Posterior cingulate gyrus (tissue), 11 donors: ENCODE measurements at places on chromosomes 13 and 19.

GRCh38 chr19:46303691-46304397 lies 7.0 kb downstream of the HIF3A start:
- no peak for DNase-seq

DNA sequence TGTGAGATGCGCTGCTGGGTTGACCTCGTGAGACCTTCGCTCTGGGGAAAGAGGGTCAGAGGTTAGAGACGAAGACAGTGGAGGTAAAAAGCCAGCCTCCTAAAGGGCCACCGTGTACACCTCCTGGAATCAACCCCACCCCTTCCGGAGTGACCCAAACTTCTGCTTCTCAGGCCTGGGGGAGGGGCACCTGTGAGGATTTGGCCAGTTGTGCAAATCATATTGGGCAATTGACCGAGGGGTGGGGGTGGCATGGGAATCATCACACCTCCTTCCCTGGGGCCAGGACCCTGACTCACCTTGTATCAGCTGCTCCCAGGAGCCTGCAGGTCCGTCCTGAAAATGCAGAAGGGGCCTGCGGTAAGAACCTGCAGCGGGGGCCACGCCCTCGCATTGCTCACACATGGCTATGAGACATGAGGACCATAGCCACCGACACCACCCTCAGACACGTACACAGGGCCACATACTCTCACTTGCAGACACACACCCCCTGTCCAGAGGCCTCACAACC lies 2.8 kb downstream of the TNFSF14 start:
- DNase-seq: no peak

DNA sequence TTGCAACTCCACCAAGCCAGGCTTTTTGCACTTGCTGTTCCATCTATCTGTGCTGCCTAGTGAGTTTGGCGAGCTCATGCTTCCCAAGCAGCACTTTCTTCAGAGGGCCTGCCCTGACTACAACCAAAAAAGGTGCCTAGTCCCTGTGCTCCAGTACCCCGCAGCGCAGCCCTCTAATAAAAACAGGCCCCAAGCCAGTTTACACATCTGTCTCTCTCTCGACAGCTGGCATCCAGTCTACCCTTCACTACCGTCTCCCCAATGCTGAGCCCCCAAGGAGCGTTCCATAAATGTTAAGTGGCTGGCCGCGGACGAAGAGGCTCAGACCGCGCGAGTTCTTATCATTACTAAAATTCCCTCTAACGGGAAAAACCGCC lies 512 bp downstream of the MED4 start:
- no peak for DNase-seq

- DNase-seq: no peak
Observed at GRCh38 chr13:80038371-80038770, 302.6 kb downstream of the SPRY2 start.

- DNase-seq: no peak
Observed at GRCh38 chr13:75798353-75799255, 162.5 kb downstream of the LMO7 start.

DNA sequence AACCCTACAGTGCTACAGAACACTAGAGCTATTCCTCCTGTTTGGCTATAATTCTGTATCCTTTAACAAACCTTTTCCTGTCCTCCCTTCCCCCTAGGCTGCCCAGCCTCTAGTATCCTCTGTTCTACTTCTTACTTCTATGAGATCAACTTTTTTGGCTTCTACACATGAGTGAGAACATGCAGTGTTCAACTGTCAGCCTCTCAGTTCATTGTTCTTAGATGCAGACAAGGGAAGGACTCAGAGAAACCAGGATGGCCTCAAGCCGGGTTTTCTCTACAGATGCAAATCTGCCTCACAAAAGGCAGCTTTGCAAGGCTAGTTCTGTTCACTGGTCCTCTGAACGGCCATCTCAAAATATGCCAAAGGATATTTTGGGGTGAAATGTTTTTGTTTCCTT lies 18.4 kb downstream of the AMER2 start:
- no peak for DNase-seq

DNA sequence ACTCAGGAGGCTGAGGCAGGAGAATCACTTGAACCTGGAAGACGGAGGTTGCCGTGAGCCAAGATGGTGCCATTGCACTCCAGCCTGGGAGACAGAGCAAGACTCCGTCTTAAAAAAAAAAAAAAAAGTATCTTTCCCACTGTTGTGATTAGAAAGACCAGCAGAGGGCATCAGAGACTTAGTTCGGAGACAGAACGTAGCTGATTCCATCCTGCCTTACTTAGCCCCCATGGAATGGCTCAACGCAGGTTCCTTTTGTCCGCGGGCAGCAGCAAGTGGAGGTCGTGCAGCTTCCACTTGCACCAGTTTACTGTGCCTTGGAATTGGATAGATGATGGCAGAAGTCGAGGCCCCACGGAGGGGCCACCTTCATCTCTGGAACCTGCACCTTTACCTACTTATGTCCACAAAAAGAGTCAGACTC lies 8.1 kb downstream of the TIMM29 start:
- no peak for DNase-seq

- DNase-seq: no peak
Observed at GRCh38 chr13:48642061-48642460, 11.7 kb upstream of the CYSLTR2 start.

- DNase-seq: no peak
Observed at GRCh38 chr13:73598020-73598712, 536.0 kb downstream of the KLF12 start.

DNA sequence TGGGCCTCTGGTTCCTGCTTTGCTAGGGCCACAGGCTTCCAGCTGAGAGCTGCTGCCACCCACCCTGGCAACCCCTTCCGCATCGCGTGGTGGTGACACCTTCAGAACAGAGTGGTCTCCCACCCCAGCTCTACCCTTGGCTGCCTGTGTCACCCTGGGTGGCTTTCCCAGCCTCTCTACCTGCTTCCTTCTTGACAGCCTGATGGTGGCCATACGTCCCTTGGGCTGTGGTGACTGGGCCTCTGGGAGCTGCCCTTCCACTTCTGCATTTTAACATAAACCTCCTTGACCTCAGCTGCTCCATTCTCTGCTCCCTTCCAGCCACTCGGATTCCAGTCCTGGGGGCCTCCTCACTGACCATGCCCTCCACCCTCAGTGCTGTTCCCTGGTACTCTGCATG lies 17.0 kb downstream of the PAK4 start:
- DNase-seq: no peak

DNA sequence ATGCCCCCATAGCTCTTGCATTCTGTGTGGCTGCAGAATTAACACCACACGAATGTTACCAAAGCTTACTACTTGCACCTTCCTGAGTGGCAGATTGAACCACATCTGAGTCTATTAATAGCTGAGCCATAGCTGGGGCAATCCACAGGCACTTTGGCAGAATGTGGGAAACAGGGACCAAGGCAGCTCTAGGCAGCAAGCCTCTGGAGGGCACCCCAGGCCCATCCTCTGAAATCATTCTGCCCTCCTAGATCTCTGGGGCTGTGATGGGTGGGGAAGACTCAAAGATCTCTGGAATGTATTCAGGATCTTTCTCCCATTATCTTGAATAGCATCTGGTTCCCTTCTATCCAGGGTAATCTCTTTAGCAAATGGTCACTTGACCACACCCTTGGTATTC lies 139.3 kb downstream of the TNFRSF19 start:
- DNase-seq: no peak

DNA sequence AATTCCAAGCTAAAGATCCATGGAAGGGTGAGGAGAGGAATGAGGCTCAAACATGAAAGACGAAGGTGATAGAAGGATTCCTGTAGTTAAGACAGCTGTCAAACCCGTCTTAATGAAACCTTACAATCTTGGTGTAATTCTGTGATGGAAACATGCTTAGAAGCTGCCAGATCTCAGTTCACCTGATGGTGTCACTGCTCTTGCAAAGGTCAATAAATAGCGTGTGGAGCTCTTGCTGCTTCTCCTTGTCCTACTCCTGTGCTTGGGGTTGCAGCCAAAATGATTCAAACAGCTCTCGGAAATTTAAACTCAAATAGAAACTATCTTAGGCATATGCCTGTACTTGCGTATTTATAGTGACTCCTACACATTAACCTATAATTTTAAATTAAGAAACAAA lies 1705.0 kb downstream of the OLFM4 start:
- DNase-seq: no peak

- no peak for DNase-seq
Observed at GRCh38 chr13:88602786-88603777, 931.9 kb downstream of the SLITRK5 start.

- no peak for DNase-seq
Observed at GRCh38 chr19:15671891-15672579, 852 bp upstream of the CYP4F12 start.

DNA sequence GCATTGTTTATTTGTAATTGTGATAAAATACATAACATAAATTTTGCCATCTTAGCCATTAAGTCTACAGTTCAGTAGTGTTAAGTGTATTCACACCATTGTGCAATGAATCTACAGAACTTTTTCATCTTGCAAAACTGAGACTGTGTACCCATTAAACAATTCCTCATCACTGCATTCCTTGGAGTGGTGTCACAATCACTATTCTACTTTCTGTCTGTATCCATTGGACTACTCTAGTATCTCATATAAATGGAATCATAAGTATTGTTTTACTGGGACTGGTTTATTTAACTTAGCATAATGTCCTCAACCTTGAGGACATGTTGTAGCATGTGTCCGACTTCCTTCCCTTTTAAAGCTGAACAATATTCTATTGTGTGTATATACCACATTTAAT lies 36.8 kb downstream of the UFM1 start:
- DNase-seq: no peak

DNA sequence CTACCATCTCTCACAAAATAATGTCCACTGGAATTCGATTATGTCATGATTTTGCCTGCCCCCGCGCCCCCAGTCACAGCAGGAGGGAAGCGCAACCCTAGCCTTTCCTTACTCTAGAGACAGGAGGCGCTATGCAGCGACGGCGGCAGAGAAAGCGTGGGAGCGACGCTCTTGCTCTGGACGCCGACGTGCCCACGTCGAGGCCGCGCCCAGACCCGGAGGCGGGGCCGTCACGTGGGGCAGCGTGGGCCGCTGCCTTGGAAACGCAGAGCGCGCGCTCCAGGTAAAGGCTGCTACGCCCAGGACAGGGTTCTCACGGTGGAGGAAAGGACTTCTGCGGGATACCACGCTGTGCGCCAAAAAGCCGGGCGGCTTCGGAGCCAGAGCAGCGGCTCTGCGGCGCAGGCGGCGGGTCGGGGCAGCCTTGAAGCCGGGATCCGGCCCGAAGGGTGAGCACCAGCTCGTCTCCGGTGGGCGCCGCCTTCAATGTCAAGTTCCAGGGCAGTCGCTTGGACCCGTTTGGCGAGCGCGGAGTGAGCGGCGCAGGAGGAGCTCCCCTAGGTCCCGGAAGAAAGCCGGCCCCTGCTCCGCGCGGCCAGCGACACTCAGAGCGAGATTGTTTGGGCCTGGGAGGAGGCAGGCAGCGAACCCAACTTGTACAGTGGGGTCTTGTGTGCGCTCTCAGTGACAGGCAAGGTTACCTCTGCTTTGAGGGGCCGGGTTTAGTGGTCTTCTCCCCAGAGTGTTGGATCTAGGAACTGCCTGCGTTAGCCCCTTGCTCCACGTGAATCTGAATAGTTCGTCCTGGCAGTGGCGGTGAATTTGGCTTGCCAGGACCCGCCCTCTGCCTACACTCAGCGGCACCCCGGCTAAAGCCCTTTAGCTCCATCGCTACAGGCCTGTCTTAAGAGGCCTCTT lies 121.7 kb downstream of the MRPL57 start:
- peak; percentile 95 for DNase-seq

DNA sequence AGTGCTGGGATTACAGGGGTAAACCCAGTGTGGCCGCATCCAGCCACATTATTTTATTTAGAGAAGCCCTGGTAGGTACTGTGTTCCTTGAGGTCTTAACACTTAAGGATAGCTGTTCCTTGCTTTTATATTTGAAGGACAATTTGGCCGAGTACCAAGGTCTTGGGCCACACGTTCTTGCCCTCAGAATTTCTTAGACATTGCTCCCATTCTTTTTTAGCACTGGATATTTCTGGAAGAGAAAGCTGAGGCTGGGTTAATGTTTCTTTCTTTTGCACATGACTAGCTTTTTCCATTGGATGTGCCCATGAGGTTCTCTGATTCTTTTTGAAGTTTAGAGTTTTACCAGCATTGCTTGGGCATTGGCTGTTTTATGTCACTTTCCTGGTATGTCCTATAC lies 5.5 kb upstream of the RNF113B start:
- no peak for DNase-seq

- no peak for DNase-seq
Observed at GRCh38 chr13:30735872-30736175, 481 bp downstream of the ALOX5AP start.

GRCh38 chr13:47168066-47168465 lies 271.2 kb upstream of the HTR2A start:
- DNase-seq: no peak

DNA sequence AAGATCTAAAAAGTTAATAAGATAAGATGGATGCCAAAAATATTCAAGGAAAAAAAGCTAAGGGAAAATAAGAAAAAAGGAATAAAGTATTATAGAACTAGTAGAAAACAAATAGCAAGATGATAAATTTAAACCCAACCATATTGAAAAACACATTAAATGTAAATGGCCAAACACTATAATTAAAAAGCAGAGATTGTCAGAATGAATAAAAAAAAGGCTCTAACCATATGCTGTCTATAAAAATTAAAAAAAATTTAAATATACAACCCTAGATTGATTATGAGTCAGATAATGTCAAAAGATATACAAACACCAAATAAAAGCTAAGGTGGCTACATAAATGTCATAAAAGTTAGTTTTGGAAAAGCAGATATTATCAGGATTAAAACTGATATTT lies 617.5 kb upstream of the SGCG start:
- no peak for DNase-seq

DNA sequence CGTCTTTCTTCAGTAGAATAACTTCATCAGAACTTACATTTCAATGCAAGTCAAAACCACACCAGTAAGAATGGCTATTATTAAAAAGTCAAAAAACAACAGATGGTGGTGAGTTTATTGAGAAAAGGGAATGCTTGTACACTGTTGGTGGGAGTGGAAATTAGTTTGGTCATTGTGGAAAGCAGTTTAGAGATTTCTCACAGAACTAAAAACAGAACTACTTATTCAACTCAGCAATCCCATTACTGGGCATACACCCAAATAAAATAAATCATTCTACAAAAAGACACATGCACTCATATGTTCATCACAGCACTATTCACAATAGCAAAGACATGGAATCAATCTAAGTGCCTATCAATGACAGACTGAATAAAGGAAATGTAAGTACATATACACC lies 231.2 kb downstream of the NHLRC3 start:
- no peak for DNase-seq

- DNase-seq: no peak
Observed at GRCh38 chr19:40416918-40417642, 3.9 kb upstream of the PRX start.

- no peak for DNase-seq
Observed at GRCh38 chr19:5929625-5930024, 15.6 kb downstream of the CAPS start.

- DNase-seq: no peak
Observed at GRCh38 chr13:21825801-21826200, 154.9 kb downstream of the FGF9 start.

GRCh38 chr13:67101730-67102467 lies 128.2 kb downstream of the PCDH9 start:
- DNase-seq: no peak

- peak; percentile 52 for DNase-seq
Observed at GRCh38 chr19:46976845-46977320, 42.8 kb upstream of the NPAS1 start.
